ENCODE measurements at places on chromosomes 3 and 15.

GRCh38 chr3:83928391-83928790, 1030.4 kb upstream of the CADM2 start:
- DNase-seq = no peak

GRCh38 chr15:48898032-48898431, 20.1 kb downstream of the EID1 start:
- DNase-seq = no peak

DNA sequence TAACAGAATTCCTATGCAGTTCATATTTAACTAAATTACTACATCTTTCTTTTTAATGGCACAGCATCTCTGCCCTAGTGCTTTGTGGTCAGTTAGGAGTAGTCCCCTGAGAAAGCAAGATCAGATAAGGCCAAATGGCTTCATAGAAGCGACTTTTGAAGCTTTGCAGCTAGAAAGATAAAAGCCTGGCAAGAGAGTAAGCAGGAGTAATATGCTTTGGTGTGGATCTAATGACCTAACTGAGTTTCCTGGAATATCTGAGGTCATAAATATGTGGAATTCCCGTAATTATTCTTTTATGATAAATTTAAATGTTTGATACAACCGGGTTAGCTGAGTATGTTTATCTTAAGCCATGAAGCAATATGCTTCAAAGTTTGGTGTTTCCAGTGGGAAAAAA, 374.9 kb upstream of the LRRC3B start:
- no peak for DNase-seq

DNA sequence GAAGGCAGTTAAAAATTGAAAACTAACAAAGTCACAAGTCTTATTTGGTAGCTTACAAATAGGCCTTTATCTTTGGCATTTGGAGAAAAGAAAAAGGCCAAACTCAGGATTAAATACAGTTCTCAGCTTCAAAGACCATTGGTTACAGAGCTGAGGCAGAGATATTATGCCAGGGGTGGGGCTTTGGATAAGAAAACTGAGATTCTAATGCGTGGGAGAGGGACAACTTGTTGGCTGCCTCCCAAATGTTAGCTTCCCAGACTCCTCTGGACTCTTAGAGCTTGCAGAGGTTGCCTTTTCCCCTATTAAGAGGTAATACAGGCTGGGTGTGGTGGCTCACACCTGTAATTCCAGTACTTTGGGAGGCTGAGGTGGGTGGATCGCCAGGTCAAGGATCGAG, 231.8 kb downstream of the SQOR start:
- no peak for DNase-seq

- DNase-seq = no peak
Observed at GRCh38 chr3:197694251-197694650, 42.5 kb downstream of the RUBCN start.
